Neuronal stem cell (in vitro differentiated cells): ENCODE measurements at places on chromosomes 4 and X.
A peak's percentile ranks its signal among the peaks of the same experiment; 100 is the strongest.

GRCh38 chr4:52367282-52367830 lies 291.7 kb downstream of the USP46 start:
- no peak for DNase-seq

- no peak for DNase-seq
Measured at GRCh38 chr4:166012129-166013030, 139.3 kb downstream of the TLL1 start.

GRCh38 chrX:46130247-46130646 lies 415.0 kb downstream of the ZNF674 start:
- peak; percentile 40 for DNase-seq

- DNase-seq = no peak
Measured at GRCh38 chr4:117793845-117794480, 240.3 kb upstream of the NDST3 start.

DNA sequence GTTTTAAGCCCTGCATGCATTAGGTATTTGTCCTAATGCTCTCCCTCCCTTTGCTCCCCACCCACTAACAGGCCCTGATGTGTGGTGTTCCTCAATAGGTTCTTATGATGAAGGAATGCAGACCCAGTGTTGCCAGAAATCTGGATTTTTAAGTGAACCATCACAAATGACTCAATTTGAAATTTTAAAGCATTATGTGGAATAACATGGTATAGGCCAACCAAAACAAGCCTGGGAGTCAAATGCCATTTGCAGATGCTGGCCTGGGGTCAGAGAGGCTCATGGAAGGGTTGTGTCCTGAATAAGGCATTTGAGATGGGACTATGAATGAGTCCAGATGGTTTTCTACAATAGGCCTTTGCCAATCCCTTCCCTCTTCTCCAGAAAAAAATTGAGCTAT lies 179.6 kb downstream of the SHROOM3 start:
- no peak for DNase-seq

DNA sequence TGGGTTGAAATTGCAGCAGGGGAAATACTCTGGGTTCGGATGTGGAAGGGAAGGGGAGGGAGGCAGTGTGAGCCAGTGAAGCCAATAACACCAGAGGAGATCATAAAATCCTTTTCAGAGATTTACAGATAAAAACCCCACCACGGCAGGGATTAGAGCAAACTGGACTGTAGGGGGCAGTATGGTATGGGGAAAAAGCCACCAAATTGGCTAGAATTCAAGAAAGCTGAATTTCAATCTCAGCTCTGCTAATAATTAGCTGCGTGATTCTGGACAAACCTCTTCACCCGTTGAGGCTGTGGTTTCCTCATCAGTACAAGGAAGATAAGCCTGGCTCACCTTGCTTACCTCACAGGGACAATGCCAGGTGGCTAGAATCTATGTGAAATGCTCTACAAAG lies 108.1 kb downstream of the ATG4A start:
- DNase-seq = no peak

DNA sequence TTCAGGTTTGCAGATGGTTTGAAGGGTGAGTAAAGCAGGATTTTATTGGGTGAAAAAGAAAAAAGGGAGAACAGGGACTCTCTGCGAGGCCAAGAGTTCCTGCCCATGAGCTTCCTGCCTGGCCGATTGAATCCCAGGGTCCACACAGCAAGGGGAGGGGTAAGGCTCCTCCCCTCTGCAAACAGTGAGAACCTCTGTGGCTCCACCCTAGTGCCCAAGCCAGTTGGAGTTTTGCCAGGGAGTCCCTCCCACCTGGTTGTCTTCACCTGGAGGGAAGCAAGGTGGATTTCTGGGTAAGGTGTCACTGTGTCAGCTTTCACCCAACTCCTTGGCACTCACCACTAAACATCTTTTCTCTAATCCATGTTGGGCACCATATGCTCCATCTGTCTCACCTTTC lies 70.9 kb downstream of the PDHA2 start:
- DNase-seq = no peak

DNA sequence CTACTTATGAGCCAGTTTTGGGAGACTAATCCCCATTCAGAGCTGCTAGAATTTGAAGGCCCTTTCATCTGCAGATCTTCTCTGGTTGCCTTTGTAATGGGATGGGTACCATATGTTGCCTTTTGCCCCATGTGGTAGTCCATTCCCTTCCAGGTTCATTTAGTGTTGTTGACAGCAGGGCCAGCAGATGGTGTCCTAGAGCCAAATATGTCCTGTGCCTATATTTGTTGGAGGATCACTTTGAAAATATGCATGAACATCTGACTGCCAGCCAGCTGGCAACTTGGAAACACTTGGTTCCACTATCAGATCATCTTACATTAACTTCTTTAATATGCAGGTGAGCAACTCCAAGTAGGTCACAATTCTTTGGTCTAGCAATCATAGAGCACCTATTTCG lies 30.4 kb downstream of the CFAP299 start:
- peak; percentile 21 for DNase-seq

GRCh38 chrX:340641-341423 lies 22.2 kb upstream of the GTPBP6 start:
- no peak for DNase-seq

DNA sequence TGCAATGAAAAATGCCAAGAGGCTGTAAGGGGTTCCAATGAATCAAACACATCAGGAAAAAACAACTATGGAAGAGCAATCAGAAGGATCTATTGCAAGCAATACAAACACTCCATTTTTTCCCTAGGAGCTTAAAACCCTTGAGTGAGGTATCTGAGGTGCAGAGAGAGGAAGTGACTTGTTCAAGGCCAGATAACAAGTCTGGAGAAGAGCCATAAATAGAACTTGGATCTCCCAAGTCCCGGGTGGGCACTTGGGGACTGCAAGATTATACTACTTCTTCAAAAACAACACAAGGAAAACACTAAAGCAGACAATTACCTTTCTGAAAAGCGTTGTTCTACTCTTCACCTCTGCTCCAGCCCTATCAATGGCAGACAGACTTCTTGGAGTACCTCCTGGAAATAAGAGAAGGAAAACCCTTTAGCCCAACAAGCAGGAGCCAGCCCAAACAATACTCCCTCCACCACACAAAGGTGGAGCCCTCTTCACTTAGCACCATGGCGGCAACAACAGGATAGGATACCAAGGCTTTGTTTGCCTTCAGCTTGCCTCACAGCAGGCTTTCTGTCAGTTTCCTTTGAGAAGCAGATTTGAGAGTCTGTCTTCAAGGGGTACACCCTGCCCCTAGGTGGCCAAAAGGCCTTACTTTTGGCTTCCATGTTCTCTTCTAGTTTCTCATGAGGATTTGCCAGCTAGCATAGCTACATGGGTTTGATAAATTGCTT lies 26.0 kb downstream of the AIFM1 start:
- no peak for DNase-seq
